ENCODE measurements at places on chromosomes 3 and 15.

DNA sequence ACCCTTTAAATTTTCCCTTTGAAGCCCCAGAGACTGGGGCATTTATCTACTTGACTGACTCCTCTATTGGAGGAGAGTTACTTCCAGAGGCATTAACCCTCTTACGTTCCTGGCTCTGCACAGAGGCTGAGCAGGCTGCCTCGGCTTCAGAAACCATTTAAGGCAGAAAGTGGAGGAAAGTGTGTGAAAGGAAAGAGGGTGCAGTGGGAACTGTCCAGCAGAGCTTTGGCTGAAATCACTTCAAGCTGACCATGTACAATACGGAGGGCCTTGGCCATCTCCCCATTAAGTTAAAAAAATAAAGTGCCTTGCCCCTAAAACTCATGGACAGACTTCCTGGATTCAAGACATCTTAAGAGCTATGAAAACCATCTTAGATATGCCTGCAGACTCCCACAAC is 238.7 kb downstream of the SV2B start:
- DNase-seq: peak; percentile 74

DNA sequence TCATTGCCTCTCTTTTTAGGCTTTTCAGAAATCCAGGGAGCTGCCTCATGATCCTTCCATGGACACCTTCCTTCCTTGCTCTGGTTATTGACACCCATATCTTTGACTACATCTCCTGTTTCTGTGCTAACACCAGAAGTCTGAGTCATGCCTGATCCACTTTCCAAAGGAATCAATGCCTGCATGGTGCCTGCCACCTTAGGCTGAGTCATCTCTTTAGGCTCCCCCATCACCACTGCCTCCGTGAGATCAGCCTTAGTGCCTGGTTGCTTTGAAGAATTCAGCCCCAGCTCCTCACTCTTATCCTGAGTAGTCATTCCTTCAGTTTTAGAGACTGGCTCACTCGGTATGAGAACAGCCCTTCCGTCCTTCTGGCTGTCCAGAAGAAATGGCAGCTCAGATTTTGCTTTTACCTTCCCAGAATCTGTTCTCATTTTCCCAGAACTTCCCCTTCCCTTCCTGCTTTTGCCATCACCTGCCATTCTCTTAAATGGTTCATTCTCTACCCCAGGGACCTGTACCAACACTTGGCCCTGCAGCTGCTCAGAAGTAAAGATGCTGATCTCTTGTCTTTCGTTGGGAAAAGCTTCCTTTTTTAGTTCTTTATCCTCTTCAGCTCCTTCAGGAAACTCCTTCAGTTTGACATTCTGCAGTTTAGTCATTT is 105.3 kb downstream of the MAP4 start:
- DNase-seq: no peak

- no peak for DNase-seq
Measured at GRCh38 chr3:27796365-27796875, 74.3 kb upstream of the EOMES start.

DNA sequence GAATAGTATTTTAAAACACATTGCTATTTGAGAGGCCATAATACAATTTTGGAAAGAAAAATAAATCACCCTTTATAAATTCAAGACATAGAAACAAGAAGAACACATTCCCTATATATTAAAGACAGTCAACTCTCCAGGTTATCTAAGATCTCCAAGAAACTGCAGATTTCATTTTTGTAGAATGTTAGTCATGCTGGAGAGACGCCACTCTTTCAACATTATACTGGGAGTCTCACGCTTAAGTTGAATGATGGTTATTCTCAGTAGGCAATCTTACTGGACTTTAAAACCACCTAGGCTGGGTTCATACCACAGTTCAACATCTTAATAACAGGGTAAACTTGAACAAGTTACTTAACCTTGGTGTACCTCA is 3.6 kb upstream of the CHRM5 start:
- no peak for DNase-seq

- no peak for DNase-seq
Measured at GRCh38 chr3:99962703-99963102, 145.0 kb downstream of the CMSS1 start.

DNA sequence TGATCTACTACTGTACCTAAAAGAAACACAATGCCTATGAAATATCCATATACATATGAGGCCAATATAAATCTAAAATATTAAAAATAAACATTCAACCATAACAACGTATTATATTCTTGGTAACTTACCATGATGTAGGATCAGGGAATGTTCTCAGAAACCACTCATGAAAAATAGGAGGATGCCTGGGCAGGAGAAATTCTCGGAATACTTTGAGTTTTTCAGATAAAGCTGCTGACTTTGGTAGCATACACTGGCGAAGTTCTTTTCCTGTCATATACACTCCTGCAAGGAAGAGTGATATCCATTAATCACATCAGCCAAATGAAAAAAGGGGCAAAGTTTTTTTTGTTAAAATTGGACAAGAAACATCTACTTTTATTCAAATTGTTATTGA is 11.3 kb upstream of the XRN1 start:
- no peak for DNase-seq

GRCh38 chr3:128280481-128281052 is 127.3 kb downstream of the EEFSEC start:
- no peak for DNase-seq

- no peak for DNase-seq
Measured at GRCh38 chr3:158313338-158313927, 203.5 kb downstream of the RSRC1 start.

Measured in nephron progenitor cell (in vitro differentiated cells).